ENCODE measurements at places on chromosomes 12 and 14.

GRCh38 chr12:62581288-62582064, 114.8 kb downstream of the MON2 start:
- DNase-seq, result no peak

- DNase-seq, result no peak
Observed at GRCh38 chr12:88946372-88946997, 366.2 kb upstream of the KITLG start.

- peak; percentile 52 for DNase-seq
Observed at GRCh38 chr12:6195665-6196535, 4.3 kb upstream of the CD9 start.

- no peak for DNase-seq
Observed at GRCh38 chr12:108642899-108643654, 9.4 kb upstream of the SELPLG start.

- DNase-seq, result no peak
Observed at GRCh38 chr12:46432325-46432724, 59.8 kb upstream of the SLC38A2 start.

GRCh38 chr14:36717363-36717762, 55.7 kb downstream of the PAX9 start:
- DNase-seq, result no peak

DNA sequence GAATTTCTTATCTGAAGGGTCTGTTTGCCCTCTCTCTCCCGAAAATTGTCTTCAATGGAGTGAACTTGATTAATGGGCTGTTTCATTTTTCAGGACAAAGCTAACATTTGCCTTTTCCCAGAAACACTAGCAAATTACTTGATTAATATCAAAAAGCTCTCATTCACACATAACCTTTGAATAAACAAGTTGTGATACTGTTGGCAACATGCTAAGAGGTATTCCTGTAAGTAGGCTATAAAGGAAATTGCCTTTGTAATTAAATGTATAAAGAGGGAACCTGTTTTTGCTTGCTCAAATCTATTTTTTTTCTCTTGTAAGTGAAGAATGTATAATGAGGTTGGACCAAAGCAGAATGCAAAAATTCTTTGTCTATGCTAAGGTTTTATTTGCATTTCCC, 457.2 kb downstream of the TMTC2 start:
- no peak for DNase-seq

DNA sequence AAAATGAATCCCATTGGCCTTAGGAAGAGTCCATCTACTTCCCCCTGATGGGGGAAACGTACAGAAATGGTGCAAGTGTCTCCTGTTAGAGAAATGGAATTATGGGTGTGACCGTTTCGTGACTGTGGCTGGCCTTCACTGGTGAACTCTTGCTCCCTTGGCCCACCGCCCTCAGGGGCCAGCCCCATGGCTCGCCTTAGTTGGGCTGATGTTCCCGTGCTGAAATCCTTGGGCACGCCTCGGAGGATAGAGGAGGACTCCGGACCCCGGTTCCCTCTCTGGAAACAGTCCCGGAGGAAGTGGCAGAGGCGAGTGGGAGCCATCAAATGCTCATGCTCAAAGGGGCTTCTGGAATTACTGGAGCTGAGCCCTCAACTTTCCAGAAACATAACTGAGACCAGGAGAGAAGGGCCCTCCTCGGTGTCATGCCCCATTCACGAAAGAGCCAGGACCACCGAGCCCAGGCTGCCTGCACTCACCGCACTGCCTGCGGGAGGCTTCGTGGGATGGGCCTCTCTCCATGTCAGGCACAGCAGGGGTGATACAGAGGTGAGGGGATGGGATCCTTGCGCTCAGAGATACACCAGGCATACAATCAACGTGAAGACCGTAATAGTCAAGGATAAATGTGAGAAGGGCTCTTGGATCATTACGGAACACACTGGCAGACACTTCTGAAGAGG, 10.1 kb upstream of the CACNA2D4 start:
- DNase-seq, result no peak

DNA sequence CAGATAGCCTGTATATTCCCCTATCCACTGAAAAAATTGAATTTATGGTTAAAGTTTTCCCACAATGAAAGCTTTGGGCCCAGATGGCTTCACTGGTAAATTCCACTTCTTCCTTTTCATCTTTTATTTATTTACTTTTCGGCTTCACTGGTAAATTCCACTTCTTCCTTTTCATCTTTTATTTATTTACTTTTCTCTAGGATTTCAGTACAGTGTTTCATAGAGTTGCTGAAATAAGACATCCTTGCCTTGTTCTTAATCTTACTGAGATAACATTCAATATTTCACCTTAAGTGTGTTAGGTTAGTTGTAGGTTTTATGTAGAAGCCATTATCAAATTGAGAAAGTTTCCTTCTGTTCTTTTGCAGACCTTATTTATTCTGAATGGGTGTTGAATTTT, 18.9 kb upstream of the KLRG1 start:
- DNase-seq, result no peak

DNA sequence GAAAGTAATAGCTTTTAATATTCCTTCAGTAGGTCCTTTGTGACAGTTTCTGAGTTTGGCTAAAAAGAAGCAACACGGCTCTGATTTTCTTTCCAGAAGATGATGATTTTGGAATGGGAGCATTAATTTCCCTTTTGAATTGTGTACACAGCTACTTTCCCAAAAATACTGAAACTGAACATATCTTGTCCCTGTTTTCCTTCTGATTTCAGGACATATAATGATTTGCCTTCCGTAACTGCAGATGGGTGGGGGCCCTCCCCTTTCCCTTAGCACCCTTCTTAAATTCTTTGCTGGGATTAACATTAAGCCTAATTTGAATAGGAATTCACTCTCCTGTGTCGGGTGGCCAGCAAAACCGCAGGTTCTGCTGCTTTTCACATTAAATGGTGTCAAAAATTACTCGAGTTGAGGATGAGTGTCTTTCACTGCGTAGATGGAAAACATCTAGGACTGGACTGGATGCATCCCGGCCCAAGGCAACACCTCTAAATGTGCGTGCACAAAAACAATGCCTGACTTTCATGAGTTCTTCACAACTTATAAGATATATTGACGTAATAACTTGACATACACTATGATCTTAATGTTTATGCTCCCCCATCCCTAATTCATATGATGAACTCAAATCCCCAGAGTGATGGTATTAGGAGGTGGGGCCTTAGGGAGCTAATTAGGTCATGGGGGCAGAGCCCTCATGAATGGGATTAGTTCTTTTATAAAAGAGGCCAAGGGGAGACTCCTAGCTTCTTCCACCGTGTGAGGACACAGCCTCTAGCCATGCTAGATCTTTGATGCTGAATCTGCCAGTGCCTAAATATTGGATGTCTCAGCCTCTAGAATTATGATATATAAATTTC, 158.1 kb downstream of the AEBP2 start:
- DNase-seq, result no peak

GRCh38 chr12:43696154-43696553, 62.4 kb downstream of the PUS7L start:
- DNase-seq, result no peak

- DNase-seq, result no peak
Observed at GRCh38 chr12:89960607-89961394, 252.2 kb upstream of the ATP2B1 start.

DNA sequence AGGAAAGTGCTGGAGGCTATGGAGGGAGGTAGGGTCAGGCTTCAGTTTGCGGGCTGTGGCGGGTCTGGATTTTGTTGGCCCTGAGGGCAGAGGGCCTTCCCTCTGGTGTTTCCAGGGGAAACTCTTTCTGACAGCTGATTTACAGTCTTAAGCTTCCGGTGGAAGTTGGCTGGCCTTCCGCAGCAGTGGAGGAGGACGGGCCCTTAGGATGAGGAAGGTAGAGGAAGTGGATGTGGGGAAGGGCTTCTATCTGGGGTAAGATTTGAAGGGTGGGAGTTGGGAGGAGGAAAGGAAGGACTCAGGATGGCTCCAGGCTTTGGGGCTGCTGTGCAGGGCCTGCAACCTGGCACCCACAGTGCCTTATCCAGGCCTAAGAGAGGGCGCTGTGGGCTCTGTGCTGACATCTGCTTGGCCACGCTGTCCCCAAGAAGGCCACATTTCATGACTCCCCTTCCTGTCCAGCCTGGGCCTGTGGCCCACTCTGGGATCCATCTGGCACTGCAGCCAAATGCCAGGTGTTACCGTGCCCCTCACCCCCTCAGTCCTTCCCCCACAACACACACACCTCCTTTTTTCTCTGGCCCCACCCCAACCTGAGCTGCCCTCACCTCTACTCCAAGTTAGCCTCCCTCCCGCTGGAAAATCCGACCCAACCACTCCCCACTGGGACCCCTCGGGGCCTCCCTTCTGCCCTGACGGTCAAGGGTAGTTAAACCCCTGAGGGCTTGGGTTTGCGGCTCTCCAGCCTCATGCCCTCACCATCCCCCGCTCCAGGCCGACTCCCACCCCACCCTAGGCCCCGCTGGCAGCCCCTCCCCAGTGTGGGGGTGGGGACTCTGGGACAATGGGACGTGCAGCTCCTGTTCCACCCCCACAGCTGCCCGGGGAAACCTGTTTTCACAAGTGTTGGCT, 7.7 kb upstream of the PPP1R13B start:
- no peak for DNase-seq

- no peak for DNase-seq
Observed at GRCh38 chr12:75239987-75240386, 30.3 kb upstream of the KCNC2 start.

GRCh38 chr12:92556141-92556540, 146.6 kb upstream of the PLEKHG7 start:
- DNase-seq, result no peak

DNA sequence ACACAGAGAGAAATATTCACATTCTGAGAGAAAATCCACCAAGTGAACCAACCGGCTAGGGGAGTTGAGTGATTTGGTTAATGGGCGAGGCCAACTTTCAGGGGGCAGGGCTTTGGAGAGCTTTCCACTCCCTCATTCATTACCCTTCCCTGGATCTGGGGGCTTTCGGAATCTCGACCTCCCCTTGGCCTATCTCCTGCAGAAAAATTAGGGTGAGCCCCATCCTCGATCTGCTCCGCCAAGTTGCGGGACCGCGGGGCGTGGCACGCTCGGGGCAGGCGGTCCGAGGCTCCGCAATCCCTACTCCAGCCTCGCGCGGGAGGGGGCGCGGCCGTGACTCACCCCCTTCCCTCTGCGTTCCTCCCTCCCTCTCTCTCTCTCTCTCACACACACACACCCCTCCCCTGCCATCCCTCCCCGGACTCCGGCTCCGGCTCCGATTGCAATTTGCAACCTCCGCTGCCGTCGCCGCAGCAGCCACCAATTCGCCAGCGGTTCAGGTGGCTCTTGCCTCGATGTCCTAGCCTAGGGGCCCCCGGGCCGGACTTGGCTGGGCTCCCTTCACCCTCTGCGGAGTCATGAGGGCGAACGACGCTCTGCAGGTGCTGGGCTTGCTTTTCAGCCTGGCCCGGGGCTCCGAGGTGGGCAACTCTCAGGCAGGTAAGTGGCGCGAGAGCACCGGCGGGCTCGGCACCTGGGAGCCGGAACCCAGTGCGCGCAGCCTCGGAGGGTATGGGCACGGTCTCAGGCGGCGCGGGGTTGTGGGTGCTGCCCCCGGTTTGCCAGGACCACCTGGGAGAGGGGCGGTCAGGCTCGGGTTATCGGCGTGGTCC, at the start of gene ERBB3:
Gene ERBB3 (plus strand): TSS at position 443 of the 833 bp plus-strand sequence. CDS start 136 bp downstream, at position 579.
- DNase-seq, result peak; percentile 27

- no peak for DNase-seq
Observed at GRCh38 chr12:7937833-7938506, 2.0 kb upstream of the SLC2A3 start.

DNA sequence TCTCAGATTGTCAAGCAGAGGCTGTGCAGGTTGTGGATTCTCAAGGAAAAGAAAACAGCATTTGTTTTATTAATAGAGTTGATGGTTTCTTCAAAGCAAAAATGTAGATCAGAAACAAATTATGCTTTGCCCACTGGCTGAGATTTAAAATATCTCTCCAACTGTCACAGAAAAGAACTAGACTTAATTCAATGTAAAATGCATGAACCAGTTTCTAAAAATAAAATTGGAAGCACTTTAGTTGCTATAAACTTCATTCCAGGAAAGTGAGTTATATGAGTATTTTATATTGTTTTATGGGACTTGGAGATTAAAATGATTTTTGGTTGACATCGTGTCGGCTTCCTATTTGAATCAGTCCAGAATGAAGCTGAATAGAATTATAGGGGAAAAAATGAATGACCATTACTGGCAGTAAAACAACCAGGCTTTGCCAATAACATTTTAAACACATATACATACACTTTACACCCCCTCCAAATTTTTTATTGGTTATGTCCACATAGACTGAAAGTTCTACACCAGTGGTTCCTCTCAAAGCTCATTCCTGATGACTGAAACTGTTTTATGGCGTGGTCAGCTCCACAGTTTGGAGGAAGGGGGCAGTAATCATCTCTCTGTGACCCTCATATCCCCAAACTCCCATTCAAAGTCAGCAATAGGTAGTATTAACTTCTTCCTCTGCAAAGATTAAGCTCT, 55.5 kb upstream of the DAAM1 start:
- no peak for DNase-seq

DNA sequence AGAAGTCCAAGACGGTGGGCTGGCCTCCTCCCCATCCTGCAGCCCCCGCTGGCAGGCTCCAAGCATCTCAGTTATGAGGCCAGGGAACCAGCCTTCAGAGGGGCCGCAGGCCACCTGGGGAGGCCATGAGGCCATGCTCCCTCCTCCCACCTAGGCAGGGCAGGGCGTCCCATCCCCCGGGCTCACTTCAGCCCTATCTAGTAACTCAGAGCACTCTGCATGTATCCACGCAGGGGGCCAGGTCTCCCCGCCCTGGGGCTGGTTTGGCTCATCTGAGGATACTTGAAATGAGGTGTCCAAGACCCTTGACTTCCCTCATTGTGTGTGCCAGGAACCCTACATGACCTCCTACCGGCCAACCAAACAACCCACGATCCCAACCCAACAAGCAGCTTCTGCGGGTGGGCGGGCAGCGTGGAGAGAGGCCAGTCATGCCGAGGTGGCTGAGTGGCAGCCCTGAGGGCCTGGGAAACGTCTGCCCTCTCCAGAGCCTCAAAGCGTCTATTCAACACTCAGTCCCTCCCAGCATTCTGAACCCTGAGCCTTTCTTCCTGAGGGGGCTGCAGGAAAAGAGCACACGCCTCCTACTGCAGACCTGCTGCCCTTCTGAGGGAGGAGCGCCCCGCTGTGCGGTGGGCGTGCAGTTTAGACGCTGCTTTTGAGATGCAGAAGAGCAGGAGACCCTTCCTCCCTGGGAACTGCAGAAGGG, 16.8 kb downstream of the ISCA2 start:
- DNase-seq, result no peak

- DNase-seq, result no peak
Observed at GRCh38 chr12:108948367-108948766, 68.5 kb downstream of the DAO start.

GRCh38 chr14:21496453-21496852, 14.7 kb downstream of the METTL3 start:
- no peak for DNase-seq

GRCh38 chr12:57836442-57837375, 9.8 kb downstream of the CTDSP2 start:
- DNase-seq, result no peak

- DNase-seq, result no peak
Observed at GRCh38 chr12:89073027-89073398, 279.3 kb downstream of the DUSP6 start.

GRCh38 chr12:71942259-71942658, 3.6 kb downstream of the TPH2 start:
- no peak for DNase-seq
